ENCODE measurements at places on chromosomes 11 and 22. TPM values are rescaled to one million over a fixed set of nuclear protein-coding genes. Genes with fewer than 3 reads are reported as not detected.

DNA sequence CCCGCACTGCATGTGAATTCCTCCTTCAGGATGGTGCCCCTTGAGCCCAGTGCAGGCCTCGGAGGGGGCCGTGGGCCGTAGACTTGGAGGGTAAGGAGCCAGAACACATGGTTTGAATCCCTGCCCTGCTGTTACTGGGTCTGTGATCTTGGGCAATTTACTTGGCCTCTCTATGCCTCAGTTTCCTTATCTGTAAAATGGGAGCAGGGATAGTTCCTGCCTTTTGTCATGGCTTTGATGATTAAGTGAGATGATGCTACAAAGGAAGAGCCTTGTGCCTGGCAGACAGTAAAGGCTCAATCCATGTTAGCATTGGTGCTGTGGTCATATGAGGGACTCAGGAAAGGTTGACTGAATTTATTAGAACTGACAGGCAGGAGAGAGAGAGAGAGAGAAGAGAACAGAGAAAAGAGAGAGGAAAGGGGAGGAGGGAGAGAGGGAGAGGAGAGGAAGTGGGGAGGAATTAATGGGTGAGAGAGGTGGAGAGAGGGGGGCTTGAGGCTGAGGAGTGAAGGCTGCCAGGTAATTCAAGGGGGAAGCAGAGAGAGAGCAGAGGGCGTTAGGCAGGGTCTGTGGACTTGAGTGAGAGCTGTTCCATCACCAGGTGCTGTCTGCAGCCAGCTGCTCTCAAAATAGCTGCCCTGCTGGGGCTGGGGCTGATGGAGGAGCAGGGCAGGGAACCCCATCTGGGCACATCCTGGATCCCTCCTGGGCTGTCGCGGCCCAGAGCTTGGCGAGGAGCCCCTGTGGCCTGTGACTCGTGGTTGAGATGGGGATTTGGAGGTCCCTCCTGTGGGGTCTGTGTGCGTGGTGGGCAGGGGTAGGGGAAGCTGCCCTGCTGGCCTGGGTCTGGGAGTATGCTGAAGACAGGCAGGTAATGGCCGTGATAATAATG, 44.1 kb downstream of the MCM5 start:
- DNase-seq, result no peak

DNA sequence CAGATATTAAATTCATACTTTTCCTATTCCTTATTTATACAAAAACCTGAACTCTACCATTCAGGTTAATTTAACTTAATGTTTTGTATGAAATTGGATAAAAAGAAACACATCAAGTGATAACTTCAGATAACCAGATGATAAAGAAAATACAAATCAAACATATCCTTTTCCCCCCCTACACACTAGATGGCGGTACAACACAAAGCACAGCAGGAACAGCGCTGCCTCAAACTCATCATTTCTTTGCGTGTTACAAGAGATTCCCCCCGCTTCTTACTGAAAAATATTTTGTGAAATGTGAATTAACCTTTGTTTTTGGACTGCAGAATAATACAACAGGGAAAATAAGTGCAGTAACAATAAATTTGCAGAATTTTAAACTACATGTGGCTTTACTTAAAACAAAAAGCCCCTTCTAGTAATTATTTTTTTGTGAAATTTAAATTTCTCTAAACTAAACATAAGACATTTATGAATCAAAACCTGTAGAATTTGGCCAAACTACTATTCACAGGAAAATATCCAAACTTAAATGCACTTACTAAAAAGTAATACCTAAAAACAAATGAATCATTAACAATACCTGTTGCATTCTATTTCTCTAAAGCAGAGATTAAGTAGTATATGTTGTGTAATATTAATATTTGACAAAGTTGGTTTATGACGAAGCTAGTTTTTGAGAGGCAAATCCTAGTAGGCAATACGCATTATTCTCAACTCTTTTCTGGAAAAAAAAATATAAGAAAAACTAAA, 74.4 kb downstream of the ARHGAP32 start:
- no peak for DNase-seq

DNA sequence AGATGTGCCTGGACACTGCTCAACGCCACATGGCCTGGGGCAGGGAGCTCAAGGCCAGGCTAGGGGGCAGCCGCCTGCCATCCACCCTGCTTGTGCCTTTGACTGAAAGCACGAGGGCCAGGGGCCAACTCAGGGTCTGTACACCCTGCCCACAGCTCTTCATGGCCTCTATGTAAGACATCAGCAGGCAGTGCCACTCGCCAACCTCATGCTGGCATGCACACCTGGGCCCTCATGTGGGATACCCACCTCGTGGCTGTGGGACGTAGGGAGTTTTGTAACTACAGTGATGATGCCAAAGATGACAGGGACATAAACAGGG, 25.6 kb downstream of the TBX1 start:
- no peak for DNase-seq

DNA sequence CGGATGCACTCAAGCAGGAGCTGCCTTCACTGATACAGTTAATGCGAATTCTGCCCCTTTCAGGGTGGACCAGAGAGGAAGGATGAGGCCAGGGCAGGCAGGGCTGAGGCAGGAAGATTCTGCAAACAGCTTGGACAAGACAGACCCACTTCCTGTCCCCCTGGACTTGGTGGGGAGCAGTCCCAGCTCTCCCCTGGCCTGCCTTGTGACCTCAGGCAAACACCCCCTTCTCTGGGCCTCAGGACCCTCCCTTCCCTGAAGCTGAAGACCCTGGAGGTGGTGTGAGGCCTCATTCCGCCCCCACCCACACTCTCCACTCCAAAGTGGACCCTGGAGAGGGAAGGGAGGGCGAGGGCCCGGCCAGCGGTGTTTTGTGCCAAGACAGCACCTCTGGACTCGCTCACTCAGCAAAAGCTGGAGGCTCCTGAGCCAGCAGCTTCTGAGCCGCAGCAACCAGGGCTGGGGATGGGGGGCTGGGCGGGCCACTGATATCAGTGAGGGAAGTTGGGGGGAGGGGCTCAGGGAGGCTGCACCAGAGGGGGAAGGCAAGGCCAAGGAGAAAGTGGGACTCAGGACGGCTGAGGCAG, 8.5 kb downstream of the RAB3IL1 start:
- no peak for DNase-seq

DNA sequence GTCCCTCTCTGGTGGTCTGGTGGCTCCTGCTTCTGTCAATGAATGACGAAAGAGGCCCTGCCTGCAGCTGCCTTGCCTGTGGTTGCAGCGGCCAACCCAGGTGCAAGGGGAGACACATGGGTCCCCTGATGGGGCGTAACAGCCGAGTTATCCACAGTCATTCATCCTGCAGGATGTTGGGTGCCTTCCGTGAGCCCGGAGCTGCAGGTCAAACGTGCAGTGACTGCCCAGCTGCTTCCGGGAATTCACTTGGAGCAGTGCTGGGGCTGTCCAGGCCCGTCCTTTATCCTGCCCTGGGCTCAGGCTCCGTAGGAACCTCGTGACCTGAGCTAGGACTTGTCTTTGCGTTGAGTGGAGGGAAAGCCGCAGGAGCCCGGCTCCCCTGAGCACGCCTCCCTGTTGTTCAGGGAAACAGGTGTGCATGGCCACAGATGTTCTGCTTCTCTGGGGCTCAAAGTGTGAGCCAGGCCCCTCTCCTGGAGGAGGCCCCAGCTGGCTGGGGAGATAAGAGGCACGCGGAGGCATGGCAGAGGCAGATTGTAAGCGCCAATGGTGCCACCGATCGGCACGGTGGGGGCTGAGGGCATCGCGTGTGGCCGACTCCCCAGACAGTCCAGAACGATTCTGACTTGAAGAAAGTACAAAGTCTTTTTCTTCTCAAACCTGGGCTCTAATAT, 635.4 kb downstream of the BRD1 start:
- no peak for DNase-seq

Gene RAC2
- total RNA-seq, result 5.1 TPM

Gene DDTL
- 3.5 TPM for total RNA-seq

DNA sequence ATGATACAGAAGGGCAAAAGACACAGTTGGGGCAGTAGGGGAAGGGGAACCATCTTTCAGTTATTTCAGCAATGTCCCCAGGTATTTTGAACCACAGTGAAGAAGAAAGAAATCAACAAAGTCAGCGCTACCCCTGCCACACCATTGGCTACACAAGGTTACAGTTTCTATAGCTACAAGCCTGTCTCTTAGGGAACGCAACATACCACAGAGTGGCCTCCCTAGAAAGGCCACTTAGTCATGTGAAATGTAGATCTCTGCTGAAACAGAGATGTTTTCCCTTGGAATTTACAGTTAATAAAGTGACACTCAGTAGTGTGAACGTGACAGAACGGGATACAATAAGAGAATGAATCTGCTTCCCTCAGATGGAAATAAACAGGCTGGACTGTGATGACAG, 54.6 kb downstream of the MCHR1 start:
- DNase-seq, result no peak

GRCh38 chr11:134932761-134933160, 520.7 kb upstream of the B3GAT1 start:
- no peak for DNase-seq

DNA sequence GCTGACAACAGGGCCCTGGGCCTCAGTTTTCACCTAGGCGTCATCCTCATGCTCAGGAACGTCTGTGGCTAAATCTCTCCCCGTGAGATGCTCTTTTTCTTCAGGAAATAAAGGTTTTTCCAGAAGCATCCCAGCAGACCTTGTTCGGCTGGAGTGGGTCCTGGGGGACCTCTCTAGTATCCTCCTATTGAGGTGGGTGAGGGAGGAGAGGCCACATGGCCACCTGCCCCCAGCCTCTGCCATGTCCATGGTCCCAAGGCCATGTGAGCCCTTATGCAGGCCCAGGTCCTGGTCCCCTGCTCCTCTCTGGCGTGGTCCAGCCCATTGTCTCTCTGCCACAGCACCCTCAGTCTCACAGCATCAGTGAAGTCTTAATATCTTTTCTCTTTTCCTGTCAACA, 22.0 kb downstream of the ALG12 start:
- no peak for DNase-seq

DNA sequence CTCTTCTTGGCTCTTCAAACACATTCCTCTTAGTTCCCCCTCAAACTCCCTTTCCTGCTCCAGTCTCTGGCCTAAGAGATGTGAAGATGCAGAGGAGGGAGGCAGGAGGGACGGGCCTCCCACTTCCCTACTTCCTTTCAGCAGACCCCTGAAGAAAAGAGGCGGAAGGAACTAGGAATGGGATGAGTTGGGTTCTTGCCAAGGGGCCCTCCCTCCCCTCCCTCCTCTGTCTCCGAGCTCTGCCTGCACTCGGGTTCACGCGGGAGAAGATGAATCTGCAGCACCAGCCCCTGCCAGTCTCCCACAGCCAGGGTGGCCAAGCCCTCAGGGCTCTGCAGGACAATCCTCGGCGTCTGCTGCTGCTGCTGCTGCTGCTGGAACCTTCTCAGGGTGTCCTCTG, 24.3 kb upstream of the PKNOX2 start:
- DNase-seq, result no peak

Gene COPB1
- 61.4 TPM for total RNA-seq

Gene RFPL1
- total RNA-seq, result not detected

Gene SEPTIN3
- total RNA-seq, result not detected

GRCh38 chr22:40826984-40827741, 8.0 kb upstream of the SLC25A17 start:
- DNase-seq, result no peak

Gene UBQLN3
- total RNA-seq, result not detected

DNA sequence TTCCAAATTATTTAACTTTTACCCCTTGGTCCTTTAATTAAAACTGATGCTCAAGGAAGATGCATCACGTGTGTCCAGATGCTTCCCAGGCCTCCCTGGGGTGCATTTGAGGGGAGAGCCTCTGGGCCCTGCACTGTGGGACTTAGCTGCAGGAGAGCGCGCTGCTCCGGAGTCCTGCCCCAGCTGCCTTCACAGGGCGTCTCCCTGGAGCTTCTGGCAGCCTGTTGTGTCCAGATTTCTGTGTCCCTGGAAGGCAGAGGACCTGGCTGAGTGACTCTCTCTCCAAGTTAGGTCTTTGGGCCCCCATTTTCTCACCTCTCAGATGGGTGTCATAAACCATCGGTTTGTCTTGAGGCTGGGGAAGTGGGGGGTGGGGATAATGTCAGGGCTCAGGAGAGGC, 3.0 kb downstream of the ARHGAP8 start:
- DNase-seq, result no peak

DNA sequence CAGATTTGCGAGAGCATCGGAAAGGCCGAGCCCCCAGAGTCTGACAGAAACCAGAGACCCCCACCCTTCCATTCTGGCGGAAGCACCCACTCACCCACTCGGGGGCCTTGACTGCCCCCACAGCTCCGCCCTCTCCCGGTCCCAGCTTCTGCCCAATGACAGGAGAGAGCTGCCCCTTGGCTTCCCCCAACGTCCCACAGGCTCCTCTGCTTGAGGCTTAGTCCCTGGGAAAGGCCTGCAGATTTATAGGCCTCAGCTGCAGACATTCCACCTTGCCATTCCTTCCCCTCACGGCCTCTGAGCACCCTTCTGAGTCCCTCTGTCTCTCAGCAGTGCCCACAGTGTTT, 125.0 kb upstream of the NCAM1 start:
- no peak for DNase-seq

Gene RPL3
- total RNA-seq, result 317 TPM

Gene KIRREL3
- total RNA-seq, result 0.30 TPM

GRCh38 chr11:3735827-3736226, 61.5 kb downstream of the NUP98 start:
- DNase-seq, result no peak

DNA sequence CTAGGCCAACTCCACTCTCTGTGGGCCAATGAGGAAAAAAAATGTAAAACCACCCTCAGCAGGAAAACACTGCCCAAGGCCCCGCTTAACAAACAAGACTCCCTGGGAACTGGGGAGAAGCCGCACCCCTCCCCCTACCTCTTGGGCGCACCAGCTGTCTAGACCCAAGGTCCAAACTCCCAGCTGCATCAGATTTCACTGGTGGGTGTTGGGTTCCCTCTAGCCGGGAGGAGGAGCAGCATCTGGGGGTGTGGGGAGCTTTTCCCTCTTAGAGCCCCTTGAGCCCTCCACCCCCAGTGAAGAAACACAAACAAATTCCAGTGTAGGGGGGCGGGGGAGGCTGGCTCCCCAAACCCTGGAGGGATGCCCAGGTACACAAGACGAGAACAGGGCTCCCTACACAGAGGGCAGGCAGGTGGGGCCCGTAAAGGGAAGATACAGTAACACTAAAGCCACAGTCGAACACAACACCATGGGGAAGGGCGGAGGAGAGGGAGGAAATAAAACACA, 64.9 kb downstream of the NECTIN1 start:
- no peak for DNase-seq

All from cardiac septum (tissue), 1 donor.